ENCODE measurements at places on chromosomes 3 and 15. TPM values are rescaled to one million over a fixed set of nuclear protein-coding genes. Genes with fewer than 3 reads are reported as not detected.

ALDH1A2 gene
- 4.5 TPM for total RNA-seq

MKRN3 gene
- under 0.01 TPM for total RNA-seq

TNIK gene
- total RNA-seq = 38.3 TPM

CLDN11 gene
- total RNA-seq = 225 TPM

C2CD4A gene
- 0.28 TPM for total RNA-seq

TRANK1 gene
- total RNA-seq = 15.5 TPM

COL6A5 gene
- not detected for total RNA-seq

WNT7A gene
- not detected for total RNA-seq

EPHA6 gene
- total RNA-seq = not detected

ARL14 gene
- total RNA-seq = not detected

MUC20 gene
- 0.38 TPM for total RNA-seq

VGLL3 gene
- 88.2 TPM for total RNA-seq

LRRIQ4 gene
- total RNA-seq = 0.19 TPM

SLC9C1 gene
- total RNA-seq = 0.56 TPM

SEMA6D gene
- 9.9 TPM for total RNA-seq

DLL4 gene
- total RNA-seq = 0.28 TPM

Measured in regular cardiac myocyte (primary cell).